ENCODE measurements at places on chromosomes 16 and 17.
A peak's percentile ranks its signal among the peaks of the same experiment; 100 is the strongest.

- no peaks in the 10 kb centered on the region for H3K36me3 ChIP-seq
- H3K27ac ChIP-seq, result no peak overlapping the region
- H3K4me3 ChIP-seq, result no peak overlapping the region
Measured at GRCh38 chr16:8257561-8257960, 332.8 kb downstream of the TMEM114 start.

- H3K27me3 ChIP-seq, result no peaks in the 10 kb centered on the region
- no peak overlapping the region for H3K27ac ChIP-seq
- no peak overlapping the region for H3K4me3 ChIP-seq
- DNase-seq, result no peak
- H3K4me1 ChIP-seq, result no peaks in the 10 kb centered on the region
Measured at GRCh38 chr17:62562656-62563055, 64.8 kb upstream of the MRC2 start.

GRCh38 chr17:29674281-29674680, 51.6 kb upstream of the CORO6 start:
- peaks cover 57% of the 10 kb centered on the region for H3K36me3 ChIP-seq
- H3K4me3 ChIP-seq, result peak overlapping the region; percentile 69
- peak overlapping the region; percentile 88 for H3K27ac ChIP-seq
- no peak for DNase-seq
- no peaks in the 10 kb centered on the region for H3K27me3 ChIP-seq

- H3K36me3 ChIP-seq, result no peaks in the 10 kb centered on the region
- H3K27ac ChIP-seq, result no peak overlapping the region
Measured at GRCh38 chr17:10793256-10793655, 10.6 kb downstream of the TMEM238L start.

DNA sequence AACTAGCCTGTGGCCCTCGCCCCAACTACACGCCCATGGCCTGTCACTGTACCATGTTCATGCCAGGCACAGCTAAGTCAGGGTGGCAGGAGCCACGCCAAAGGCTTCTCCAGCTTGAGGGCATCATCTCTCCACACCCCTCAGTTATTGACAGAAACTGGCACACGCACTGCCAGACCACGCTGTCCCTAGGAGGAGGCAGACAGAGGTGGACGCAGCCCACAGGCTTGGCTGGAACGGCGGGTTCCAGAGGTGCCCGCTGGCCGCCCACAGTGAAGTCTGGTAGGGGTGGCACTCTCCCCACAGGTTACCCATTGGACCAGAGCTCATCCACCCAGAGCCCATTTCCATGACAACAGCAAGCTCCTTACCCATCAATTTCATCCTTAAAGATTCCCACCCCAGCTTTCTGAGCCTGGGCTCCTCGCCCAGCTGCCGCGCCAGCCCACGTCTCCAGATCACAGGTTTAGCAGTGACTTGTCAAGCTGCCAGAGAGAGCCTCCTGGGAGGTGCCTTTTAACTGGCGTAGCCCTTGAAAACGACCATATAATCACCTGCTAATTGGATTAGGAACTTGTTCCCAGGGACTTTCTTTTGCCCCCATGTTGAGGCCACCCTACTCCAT, 27.9 kb downstream of the RPRML start:
- no peaks in the 10 kb centered on the region for H3K4me1 ChIP-seq
- no peak overlapping the region for H3K4me3 ChIP-seq
- no peak overlapping the region for H3K27ac ChIP-seq
- H3K36me3 ChIP-seq, result no peaks in the 10 kb centered on the region
- H3K27me3 ChIP-seq, result no peaks in the 10 kb centered on the region

DNA sequence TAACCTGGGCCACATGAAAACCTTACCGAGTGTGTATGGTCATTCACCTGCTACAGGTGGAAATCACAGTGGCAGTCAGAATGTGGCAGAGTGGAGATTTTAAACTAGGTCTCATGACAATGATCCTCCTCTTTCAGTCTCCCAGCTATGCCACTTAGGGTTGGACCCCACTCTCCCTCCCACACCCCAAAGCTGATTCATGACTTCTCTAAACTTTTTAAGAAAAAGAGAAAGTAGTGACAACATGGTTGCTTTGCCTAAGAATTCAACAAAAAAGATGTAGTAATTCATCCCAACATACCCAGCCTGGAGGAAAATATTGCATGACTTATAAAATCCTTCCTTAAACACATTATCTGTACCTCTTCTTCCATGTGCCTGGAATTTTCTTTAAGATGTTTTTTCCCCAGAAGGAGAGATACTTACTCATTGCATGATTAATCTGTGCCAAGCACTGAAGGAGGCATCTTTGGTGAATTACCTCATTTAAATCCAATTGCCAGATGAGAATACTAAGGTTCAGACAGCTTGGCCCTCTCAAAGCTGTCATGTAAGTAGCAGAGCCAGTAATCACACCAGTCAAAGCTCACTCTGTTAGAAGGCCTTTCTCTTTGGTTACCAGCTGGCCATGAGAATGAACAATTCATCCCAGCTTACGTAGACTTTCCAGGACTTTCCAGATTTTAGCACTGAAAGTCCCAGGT, 119.9 kb downstream of the COPRS start:
- no peak for DNase-seq
- no peak overlapping the region for H3K27ac ChIP-seq
- no peaks in the 10 kb centered on the region for H3K4me1 ChIP-seq
- H3K36me3 ChIP-seq, result no peaks in the 10 kb centered on the region

- no peak for DNase-seq
- H3K4me3 ChIP-seq, result no peak overlapping the region
- H3K36me3 ChIP-seq, result no peaks in the 10 kb centered on the region
- H3K27me3 ChIP-seq, result no peaks in the 10 kb centered on the region
Measured at GRCh38 chr16:81748476-81749198, 30.5 kb upstream of the PLCG2 start.

DNA sequence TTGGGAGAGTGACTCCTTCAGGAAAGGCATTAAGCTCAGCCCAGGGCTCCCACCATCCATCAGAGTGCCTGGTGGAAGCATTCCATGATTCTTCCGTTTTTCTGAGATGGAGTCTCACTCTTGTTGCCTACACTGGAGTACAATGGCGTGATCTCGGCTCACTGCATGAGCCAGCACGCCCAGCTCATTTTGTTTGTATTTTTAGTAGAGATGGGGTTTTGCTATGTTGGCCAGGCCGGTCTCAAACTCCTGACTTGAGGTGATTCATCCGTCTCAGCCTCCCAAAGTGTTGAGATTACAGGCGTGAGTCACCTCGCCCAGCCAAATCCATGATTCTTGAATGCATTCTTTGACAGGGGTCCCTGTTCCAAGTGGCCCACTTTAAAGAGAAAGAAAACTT, 23.1 kb downstream of the MIS12 start:
- no peak for DNase-seq
- H3K4me1 ChIP-seq, result no peaks in the 10 kb centered on the region
- H3K27me3 ChIP-seq, result no peaks in the 10 kb centered on the region
- H3K4me3 ChIP-seq, result no peak overlapping the region
- H3K36me3 ChIP-seq, result no peaks in the 10 kb centered on the region
- H3K27ac ChIP-seq, result no peak overlapping the region
